Esophagus muscularis mucosa (tissue), 4 donors: ENCODE measurements at places on chromosomes 7 and 10. TPM values are rescaled to one million over a fixed set of nuclear protein-coding genes. Genes with fewer than 3 reads are reported as not detected.

FAM241B gene
- 4.6 TPM for total RNA-seq

TMEM176A gene
- 36.9 TPM for total RNA-seq

INA gene
- 3.1 TPM for total RNA-seq

CPA2 gene
- not detected for total RNA-seq

RPP30 gene
- total RNA-seq: 25.0 TPM

NME8 gene
- total RNA-seq: not detected

HOXA6 gene
- total RNA-seq: not detected

WEE2 gene
- total RNA-seq: not detected

PTER gene
- total RNA-seq: 9.8 TPM

DNA sequence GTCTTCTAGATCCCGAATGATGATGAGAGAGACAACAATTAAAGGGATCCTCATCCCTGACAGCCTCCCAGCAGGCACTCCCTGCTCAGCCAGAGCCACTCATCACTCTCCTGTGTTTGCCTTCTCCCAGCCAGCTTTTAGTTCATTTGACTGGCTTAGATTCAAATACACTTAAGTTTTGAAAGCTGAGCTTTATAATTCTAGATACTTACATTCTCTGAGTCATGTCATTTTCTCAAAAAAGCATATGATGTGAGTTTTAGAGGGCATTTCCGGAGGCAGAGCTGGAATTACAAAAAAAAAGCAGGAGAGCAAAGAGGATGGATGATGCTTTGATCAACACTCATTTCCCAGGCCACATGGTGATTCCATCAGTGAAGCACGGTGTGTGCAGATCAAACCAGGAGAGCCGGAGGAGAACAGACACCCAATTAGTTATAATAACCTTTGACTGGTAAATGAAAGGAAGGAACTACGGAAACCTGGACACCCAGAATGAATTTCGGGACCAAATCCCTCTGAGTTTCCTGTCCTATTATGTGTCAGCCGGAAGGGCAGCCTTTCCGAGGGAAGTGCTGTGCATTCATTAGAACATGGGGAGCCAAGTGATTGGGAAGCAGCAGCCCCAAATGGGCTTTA lies 81.5 kb upstream of the HPS1 start:
- DNase-seq: peak; percentile 17

DNA sequence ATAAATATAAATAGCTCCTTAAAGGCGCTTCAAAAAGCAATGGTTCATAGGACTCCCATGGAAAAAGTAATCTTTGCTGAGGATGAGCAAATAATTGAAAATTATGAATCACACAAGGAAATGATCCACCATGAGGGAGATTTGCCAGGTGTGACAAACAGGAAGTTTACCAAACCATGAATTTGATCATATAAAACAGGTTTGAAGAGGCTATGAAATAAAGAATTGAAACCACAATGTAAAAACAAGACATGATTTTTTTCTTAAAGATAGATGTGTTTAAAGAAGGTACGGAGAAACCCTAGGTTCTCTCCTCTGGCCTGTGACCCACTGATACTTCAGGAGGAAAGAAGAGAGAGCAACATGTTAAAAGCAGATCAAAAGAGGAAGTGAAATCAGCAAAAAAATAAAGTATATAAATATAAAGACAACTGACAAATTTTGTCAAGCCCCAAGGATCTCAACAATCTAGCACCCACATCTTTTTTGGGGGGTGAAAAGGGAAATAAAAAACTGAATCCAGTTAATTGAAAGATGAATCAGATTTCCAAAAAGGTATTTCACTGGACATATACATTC lies 111.3 kb upstream of the ASAH2 start:
- DNase-seq: no peak

DNA sequence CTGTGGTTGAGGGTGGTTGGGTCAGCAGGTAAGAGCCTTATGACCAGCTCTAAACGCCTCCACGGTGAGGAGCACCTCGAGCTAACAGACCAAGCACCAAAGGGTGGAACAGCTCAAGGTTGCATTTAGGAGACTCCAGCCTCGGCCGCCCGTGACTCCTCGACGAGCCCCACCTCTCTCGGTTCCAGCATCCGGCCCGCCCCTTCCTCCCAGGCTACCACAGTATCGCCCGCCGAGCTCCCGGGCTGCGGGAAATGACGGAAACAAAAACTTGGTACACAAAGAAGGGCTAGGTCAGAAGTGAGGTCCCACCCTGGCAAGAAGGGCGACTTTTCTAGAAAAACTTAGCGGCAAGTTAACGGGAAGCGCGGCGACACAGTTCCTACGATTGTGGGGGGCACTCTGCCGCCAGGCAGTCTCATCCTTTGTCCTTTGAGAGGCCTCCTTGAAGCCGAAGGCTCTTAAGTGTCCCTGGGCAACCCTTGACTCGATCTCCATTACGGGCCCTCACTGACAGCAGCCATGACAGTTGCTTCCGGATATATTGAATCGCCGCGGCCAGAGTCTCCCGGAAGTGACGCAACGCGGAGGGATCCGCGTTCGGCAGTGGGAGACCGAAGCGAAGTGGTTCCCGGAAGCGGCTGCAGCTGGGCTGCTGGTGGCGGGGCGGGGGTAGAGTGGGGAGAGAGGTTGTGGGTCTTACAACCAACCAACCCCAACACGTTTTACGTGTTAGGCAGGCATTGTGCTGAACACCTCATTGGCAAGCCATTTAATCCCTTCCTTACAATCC lies 40.2 kb upstream of the ZNF518A start:
- DNase-seq: peak; percentile 98

DNA sequence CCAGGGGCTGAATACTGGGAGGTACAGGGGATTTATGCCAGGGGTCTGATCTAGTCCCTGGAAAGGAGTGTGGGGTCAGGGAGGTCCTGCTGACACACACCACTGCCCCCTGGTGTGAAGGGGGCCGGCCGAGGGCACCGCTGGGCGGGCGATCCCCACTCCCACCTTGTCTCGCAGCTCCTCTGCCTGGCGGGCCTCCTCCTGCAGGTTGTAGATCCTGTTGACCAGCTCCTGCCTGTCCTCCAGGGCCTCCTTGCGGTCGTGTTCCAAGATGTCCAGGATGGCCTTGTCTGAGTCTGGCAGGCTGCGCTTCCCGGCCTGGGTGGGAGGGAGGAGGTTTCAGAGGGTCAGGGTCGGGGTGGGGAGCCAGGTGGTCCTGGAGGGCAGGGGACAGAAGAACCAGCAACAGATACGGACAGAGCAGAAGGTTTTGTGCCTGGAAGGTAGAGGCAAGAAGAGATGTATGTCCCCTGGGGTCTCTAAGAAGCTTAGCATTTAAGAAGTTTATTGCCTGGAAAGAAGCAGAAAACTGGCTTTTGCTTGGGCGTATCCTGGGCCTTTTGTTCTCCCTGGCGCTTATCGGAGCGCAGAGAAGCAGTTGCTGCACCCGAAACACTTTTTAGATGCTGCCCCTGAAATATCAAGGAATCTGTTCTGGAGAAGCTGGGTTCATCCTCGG lies 94.5 kb upstream of the GNA12 start:
- no peak for DNase-seq

- no peak for DNase-seq
Measured at GRCh38 chr7:67505449-67505848, 508.8 kb downstream of the TYW1 start.

- DNase-seq: no peak
Measured at GRCh38 chr10:70669015-70669414, 3.3 kb upstream of the ADAMTS14 start.

GRCh38 chr10:127881262-127881661 lies 11.5 kb downstream of the CLRN3 start:
- no peak for DNase-seq

- DNase-seq: no peak
Measured at GRCh38 chr10:70448236-70448635, 6.8 kb upstream of the NODAL start.

- no peak for DNase-seq
Measured at GRCh38 chr10:4215485-4215884, 430.5 kb upstream of the KLF6 start.

GRCh38 chr10:32771217-32771616 lies 186.8 kb downstream of the ITGB1 start:
- DNase-seq: no peak

GRCh38 chr10:36163827-36164226 lies 521.7 kb upstream of the FZD8 start:
- DNase-seq: no peak

DNA sequence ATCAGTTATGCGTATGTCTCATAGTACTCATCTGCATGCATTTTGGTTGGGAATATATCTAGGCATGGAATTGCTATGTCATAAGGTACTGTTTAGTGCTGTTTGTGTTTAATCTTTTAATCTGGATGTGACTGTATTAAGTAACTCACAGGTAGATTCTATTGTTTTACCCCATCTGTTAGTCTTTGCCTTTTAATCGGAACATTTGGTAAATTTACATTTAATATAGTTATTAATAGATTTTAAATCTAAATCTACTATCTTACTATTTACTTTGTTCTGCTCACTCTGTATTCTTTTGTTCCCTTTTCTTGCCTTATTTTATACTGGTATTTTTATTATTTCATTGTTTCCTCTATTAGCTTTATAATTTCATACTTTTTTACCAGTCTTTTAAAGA lies 10.6 kb upstream of the ITGA8 start:
- no peak for DNase-seq

GRCh38 chr7:67423065-67423464 lies 426.4 kb downstream of the TYW1 start:
- no peak for DNase-seq

DNA sequence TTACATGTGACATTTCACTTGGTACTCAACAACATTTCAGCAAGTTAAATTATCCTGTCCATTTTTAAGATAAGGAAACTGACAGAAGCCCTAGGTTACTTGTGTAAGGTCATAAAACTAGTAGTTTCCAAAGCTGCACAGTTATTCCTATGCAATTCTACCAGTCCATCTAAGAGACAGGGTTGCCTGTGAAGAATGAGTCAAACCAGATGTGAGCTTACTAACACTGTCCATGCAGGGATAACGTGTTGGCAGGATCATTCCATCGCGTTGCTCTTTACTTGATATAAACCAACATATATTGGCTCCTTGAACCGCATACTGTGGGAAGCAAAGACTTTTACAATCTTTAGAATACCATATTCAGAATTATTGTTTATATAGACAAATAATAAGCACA lies 280.9 kb upstream of the HGF start:
- DNase-seq: no peak

GRCh38 chr10:131933696-131934086 lies 32.9 kb downstream of the PPP2R2D start:
- DNase-seq: no peak

DNA sequence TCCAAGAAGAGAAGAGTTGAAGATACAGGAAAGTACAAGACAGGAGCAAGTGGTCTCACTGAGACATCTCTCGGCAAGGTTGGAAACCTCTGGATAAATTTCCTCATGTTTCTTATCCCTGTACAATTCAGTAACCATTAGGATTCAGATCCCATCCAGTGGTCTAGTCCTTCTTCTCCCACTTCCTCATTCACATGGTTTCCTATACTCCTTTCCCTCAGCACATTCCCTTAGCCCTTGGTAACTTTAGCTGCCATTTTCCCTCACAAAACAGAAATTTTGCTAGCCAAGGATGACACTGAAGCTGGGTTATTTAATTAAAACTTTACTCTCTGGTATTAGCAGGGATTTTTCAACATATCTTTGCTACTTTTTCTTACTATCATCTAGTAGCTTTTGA lies 82.6 kb downstream of the CPED1 start:
- DNase-seq: no peak

GRCh38 chr7:72196176-72196575 lies 216.0 kb downstream of the CALN1 start:
- DNase-seq: peak; percentile 79

- DNase-seq: no peak
Measured at GRCh38 chr10:34333513-34333912, 481.6 kb downstream of the PARD3 start.

- DNase-seq: no peak
Measured at GRCh38 chr10:81414038-81414437, 461.0 kb upstream of the NRG3 start.

GRCh38 chr7:87671-88070 lies 104.7 kb upstream of the FAM20C start:
- DNase-seq: no peak

GRCh38 chr7:156458011-156458410 lies 182.6 kb upstream of the RNF32 start:
- DNase-seq: no peak

- peak; percentile 72 for DNase-seq
Measured at GRCh38 chr10:17747883-17748550, 4.0 kb upstream of the TMEM236 start.

DNA sequence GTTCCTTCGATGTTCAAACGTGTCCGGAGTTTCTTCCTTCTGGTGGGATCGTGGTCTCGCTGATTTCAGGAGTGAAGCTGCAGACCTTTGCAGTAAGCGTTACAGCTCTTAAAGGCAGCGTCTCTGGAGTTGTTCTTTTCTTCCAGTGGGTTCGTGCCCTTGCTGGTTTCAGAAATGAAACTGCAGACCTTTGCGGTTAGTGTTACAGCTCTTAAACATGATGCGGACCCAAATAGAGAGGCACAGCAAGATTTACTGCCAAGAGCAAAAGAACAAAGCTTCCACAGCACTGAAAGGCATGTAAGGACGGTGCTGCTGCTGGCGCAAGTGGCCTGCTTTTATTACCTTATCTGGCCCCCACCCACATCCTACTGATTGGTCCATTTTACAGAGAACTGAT lies 931.4 kb downstream of the IPMK start:
- no peak for DNase-seq

DNA sequence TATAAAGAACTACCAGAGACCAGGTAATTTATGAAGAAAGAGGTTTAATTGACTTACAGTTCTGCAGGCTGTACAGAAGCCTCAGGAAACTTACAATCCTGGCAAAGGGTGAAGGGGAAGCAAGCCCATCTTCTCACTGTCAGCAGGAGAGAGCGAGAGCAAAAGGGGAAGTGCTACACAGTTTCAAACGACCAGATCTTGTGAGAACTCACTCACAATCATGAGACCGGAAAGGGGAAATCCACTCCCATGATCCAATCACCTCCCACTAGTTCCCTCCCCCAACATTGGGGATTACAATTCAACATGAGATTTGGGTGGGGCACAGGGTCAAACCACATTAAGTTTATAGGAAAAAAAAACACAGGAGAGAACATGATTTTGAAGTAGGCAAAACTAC lies 222.1 kb upstream of the SHH start:
- no peak for DNase-seq

DNA sequence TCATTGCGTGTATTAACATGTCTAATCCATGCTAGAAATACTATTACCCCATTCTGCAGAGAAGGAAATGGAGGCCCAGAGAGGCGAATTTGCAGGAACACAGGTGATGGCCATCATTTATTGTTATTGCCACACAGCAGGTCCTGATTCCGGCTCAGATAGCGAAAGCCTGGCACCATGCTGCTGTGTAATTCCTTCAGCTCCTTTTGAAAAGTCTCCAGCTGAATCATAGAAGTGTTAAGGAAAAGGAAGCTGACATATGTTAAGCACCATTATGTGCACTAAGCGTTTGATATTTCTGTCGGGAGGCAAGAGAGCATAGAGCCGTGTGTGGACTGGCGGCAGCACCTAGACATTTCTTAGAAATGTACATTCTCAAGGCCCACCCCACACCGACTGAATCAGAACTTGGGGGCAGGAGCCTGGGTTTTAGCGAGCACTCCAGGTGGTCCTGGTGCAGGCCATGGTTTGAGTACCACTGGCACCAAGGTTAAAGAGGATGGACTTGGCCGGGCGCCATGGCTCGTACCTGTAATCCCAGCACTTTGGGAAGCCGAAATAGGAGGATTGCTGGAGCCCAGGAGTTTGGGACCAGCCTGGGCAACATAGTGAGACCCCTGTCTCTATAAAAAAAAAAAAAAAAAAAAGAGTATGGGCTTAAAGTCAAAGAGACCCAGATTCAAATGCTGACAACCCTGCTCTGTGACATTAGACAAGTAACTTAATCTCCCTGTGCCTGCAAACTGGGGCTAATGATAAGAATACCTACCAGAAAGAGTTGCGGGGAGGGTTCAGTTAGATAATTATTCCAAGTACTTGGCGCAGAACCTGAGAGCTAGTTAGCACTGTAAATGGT lies 52.2 kb downstream of the UNC5B start:
- DNase-seq: no peak
